ENCODE measurements at places on chromosomes 6 and 20.

GRCh38 chr6:72975352-72975752 is 249.9 kb downstream of the KHDC1L start:
- DNase-seq = no peak

- no peak for DNase-seq
Measured at GRCh38 chr6:48080227-48081009, 30.6 kb downstream of the PTCHD4 start.

GRCh38 chr6:10302566-10303235 is 112.2 kb downstream of the TFAP2A start:
- DNase-seq = no peak

GRCh38 chr6:2848851-2849250 is 7.2 kb upstream of the SERPINB1 start:
- peak; percentile 61 for DNase-seq

GRCh38 chr6:72810571-72811280 is 188.9 kb downstream of the KCNQ5 start:
- DNase-seq = no peak

DNA sequence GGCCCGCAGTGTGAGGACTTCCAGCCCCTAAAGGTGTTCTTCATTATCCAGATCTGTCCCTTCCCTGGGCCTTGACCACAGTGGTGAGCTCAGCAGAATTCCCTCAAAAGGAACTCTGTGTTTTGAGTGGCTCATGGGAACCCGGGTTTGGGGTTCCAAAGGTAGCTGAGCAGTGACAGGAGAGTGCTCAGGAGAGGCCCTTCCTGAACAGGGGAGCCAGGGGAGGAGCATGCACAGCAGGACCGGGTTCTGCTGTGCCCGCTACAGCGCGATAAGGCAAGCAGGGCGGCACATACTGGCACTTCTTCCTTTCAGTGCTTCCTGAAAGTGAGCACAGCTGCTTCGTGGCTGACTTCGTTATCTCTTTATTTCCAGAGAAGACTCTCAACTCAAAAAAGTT is 88.3 kb downstream of the SSR1 start:
- no peak for DNase-seq

GRCh38 chr6:51675922-51676275 is 411.5 kb downstream of the PKHD1 start:
- DNase-seq = no peak

GRCh38 chr6:84597238-84597875 is 167.0 kb downstream of the TBX18 start:
- DNase-seq = no peak

GRCh38 chr6:148258868-148259267 is 83.8 kb upstream of the SASH1 start:
- DNase-seq = no peak

GRCh38 chr20:12410783-12411182 is 493.1 kb downstream of the BTBD3 start:
- DNase-seq = no peak

DNA sequence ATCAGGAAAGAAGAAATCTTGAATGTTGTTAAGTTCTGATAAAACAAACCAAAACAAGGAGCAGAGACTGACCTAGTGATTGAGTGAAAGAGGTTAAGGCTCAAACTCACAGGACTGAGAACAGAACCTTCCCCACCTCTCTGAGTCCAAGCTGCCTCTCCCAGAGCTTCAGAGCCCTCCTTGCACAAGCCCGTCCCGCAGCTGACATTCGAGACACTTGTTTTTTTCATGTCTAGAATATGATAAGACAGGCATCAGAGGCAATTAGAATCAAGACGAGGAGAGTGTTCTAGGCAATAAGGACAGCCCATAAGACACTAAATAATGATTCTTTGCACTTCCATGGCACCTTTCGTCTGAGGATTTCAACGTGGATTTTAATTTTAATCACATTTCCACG is 140.6 kb downstream of the PXDC1 start:
- DNase-seq = no peak

- no peak for DNase-seq
Measured at GRCh38 chr6:89661559-89661958, 23.0 kb upstream of the LYRM2 start.

- DNase-seq = no peak
Measured at GRCh38 chr20:10376270-10377075, 57.5 kb downstream of the MKKS start.

DNA sequence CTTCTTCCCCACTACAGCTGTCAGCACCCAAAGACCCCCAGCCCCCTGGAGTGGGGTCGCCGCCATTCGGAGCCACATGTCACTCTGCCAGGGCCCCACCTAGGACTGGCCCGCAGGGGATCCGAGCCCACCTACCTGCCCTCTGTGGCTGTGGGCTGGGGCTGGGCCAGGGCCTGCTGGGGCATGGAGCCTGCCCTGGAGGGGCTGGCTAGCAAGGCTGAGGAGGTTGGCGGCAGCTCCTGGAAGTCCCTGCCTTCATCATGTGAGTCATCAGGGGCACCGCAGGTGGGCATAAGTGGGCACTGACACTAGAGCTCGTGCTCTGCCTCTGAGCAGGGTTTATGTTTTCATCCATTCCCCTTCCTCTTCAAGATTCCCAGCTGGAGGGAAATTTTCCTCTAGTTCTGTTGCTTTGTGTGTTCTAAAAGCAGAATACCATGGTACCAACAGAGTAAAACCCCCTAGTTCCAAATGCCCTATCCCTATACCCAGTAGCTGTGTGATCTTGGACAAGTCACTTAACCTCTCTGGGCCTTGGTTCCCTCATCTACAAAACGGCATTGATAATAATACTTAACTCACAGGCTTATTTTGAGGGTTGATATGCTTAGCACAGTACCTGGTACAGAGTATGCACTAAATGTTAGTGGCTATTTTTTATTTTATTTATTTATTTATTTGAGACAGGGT is 8.7 kb upstream of the FANCE start:
- DNase-seq = no peak

- no peak for DNase-seq
Measured at GRCh38 chr20:38125157-38126056, 39.7 kb downstream of the TGM2 start.

GRCh38 chr6:55696501-55696900 is 117.5 kb upstream of the HMGCLL1 start:
- DNase-seq = no peak

- DNase-seq = no peak
Measured at GRCh38 chr6:100568255-100568654, 103.5 kb upstream of the SIM1 start.

GRCh38 chr6:28081486-28081751 is 1.1 kb downstream of the ZNF165 start:
- no peak for DNase-seq

GRCh38 chr6:145008715-145009114 is 723.6 kb downstream of the UTRN start:
- no peak for DNase-seq

DNA sequence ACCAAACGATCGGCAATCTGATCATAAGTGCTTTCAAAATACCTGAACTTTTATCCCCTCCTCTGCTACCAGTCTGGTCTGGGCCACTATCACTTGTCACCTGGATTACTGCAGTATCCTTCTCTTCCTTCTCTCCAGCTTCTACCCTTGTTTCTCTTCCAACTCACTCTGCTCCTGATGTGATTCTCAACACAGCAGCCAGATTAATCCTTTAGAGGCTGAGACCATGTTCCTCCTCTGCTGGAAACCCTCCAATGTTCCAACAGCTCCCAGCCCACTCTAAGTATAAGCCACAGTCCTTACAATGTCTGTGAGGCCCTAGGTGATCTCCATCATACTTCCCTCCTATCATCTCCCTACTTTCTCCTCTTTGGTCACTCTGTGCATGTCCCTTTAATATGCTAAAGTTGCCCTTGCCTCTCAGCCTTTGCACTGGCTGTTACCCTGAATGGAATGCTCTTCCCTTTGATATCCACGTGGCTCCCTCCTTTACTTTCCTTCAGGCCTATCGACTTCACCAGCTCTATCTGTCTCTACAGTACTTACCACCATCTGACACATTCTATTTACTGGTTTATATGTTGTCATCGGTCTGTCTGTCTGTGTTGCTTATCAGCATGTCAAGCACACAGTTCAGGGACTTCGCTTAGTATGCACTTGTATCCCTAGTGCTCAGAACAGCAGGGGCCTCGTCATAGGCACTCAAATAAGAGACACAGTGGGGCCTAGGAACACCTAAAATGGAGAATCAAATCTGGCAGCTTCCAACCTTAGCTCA is 35.0 kb upstream of the RNF24 start:
- DNase-seq = no peak

Measured in CD4-positive, alpha-beta memory T cell (primary cell).